Fibroblast of mammary gland (primary cell): ENCODE measurements at places on chromosomes 13 and 19.
A peak's percentile ranks its signal among the peaks of the same experiment; 100 is the strongest.

- no peak for DNase-seq
These were observed at the start of gene PRMT1 for GRCh38 chr19:49677231-49677900. Gene PRMT1 (plus strand): TSS chr19:49677271. CDS start chr19:49677281, 10 bp downstream.

DNA sequence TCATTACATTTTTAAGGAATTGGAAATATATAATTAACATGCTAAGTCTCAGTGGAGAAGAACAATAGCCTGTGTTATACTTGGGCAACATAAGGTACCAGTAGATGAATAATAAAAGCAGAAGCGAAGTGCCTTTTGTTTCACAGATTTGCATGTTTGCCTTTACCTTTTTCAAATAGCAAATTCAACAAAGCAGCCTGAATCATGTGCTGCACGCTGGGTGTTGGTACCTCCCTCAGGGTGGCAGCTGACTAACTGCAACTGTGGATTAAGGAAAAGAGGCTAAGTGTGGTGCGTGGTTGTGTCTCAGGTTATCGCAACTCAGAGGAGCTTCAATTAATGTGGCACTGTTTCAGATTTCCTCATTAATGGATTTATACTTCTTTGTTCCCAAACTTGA is 189.0 kb downstream of the LMO7 start:
- no peak for DNase-seq

- DNase-seq = peak; percentile 64
These were observed 140.9 kb downstream of the KCNRG start for GRCh38 chr13:50156140-50156539.

GRCh38 chr13:59416561-59416960 is 747.2 kb downstream of the DIAPH3 start:
- DNase-seq = no peak

- no peak for DNase-seq
These were observed at the start of gene ICAM5 for GRCh38 chr19:10289836-10290356. Gene ICAM5 (plus strand): TSS chr19:10289952. CDS start chr19:10290044, 92 bp downstream.

DNA sequence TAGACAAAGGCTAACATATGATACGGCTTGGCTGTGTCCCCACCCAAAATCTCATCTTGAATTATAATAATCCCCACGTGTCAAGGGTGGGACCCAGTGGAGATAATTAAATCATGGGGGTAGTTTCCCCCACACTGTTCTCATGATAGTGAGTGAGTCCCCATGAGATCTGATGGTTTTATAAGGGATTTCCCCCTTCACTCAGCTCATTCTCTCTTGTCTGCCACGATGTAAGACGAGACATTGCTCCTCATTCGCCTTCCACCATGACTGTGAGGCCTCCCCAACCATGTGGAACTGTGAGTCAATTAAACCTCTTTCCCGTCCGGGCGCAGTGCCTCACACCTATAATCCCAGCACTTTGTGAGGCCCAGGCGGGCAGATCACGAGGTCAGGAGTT is 143.5 kb downstream of the RXFP2 start:
- DNase-seq = no peak
